ENCODE measurements at places on chromosomes 2 and 18.

DNA sequence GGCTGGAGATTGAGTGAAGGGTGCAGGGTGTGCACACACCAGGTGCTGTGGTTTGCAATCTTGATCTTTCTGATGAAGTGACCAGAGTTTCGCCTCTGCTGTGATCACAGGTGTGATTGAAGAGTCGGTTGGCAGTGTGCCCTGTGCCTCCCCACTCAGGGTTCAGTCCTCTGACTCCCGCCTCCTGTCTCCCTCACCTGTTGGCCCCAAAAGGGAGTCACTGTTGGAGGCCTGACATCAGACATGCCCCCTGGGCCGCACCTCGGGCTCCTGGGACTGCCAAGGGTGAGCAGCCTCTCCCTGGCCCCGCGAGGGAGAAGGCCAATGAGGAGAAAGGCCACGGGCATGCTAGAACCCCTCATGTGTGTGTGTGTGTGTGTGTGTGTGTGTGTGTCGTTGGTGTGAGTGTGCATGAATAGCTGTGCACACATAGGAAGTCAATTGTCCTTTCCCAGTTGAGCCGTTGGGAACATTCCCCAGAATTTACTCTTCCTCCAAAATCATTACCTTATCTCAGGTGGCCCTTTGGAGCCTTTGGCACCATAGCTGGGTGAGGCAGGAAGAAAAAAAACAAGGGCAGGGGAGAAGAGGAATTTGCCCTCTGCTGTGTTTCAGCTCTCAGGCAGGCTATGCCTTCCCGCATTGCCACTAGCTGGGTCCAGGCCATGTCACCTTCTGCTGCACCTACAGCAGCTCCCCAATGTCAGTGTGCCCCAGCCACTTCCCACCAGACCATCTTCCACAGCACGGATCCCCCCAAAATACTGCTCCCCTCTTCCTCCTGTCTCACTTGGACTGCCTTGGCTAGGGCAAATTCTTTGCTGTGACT, 78.1 kb upstream of the LAPTM4A start:
- no peak for DNase-seq

- DNase-seq: no peak
Measured at GRCh38 chr2:28117104-28117596, 226.6 kb downstream of the BABAM2 start.

GRCh38 chr18:42929857-42930256, 185.6 kb downstream of the RIT2 start:
- no peak for DNase-seq

- DNase-seq: no peak
Measured at GRCh38 chr2:149400997-149401396, 70.6 kb downstream of the LYPD6 start.

DNA sequence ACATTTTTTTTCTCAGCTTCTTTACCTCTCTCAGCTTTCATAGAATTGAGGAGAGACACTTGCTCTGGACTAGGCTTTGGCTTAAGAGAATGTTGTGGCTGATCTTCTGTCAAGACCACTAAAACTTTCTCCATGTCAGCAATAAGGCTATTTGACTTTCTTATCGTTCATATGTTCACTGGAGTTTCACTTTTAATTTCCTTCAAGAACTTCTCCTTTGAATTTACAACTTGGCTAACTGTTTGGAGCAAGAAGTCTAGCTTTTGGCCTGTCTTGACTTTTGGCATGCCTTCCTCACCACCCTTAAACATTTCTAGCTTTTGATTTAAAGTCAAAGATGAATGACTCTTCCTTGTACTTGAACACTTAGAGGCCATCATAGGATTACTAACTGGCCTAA, 104.4 kb upstream of the SLC39A10 start:
- DNase-seq: no peak

Data from NCI-H526 treated with DMSO at 0.1 percent for 48 hours (cell line).